AG08395 (cell line): ENCODE measurements at places on chromosomes 5 and 9.
A peak's percentile ranks its signal among the peaks of the same experiment; 100 is the strongest.

DNA sequence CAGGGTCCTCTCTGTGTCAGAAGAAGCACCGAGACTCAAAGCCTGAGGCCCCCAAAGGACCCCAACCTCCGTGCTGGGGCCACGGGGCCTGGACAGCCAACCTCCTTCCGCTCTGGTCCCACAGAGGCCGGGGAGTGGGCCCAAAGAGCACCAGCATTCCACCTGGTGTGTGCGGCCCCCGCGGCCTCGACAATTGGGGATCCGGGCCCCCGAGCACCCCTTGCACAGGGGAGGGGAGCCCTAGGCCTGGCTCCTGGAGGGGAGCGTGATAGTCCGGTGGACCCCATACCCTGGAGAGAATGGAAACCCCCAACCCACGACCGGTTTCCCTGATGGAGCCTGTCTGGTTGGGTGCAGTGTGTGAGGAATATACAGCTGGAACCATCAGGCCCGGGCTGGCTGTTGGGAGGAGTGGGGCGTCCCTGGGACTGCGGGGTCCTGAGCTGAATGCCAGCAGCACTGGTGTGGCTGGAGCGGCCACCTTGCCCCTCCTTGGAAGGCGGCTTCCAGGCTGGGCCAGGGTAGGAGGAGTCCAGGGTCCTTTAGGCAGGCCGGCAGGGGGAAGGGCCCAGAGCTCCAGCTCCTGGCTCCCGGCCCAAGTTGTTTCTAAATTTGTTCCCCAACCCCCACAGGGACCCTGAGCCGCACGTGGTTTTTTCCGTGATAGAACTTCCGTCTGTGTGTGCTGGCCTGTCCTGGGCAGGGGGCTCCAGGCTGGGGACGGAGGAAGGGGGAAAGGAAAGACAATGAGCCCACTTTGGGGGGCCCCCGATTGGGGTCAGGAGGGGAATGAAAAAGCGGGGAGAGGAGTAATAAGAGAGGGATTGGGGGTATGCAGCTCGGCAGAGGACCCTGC, 825 bp upstream of the TOR4A start:
- peak; percentile 35 for DNase-seq

- no peak for DNase-seq
Measured at GRCh38 chr5:110917161-110917875, 154.2 kb upstream of the TSLP start.

DNA sequence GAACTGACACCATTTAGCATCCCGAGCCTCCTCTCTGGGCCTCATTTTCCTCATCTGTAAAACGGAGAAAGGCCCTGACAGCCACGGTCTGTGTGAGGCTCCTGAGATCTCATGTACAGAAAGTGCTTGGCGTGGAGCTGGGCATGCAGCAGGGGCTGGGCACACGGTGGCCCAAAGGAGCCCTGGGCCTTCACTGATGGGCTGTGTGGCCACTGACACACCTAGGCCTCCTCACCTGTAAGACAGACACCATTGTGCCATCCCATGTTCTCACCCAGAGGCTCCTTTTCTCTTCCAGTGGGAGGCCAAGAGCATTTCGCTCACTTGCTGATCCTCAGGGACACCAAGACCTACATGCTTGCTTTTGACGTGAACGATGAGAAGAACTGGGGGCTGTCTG, 1.6 kb downstream of the ORM1 start:
- DNase-seq: no peak

DNA sequence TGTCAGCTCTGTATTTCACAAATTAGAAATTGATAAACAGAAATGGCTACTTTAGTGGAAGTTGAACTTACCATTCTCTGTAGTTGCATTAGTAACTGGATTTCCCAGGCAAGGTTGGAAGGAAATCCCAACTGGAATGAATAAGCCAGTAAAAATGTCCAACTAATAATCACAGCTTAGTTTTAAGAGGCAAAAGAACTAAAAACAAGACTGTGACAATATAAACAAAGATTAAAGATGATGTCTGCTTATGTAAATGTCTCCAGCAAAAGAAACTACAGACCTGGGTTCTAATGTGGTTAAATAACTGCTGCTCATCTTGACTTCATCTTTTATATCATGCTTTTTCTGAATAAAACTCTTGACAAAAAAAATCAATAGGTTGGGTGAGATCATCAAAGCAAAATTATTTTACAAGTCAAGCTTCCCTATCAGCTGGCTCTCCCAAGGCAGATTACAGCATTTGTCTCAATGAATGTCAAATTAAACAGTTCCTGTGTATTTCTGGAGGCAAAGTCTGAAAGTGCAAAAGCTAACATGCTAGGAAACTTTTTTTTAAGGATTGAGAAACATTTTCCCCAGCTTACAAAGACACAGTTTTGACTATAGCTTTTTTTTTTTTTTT, 62.3 kb upstream of the HMHB1 start:
- DNase-seq: no peak

- no peak for DNase-seq
Measured at GRCh38 chr9:82968816-82969215, 94.1 kb downstream of the RASEF start.

DNA sequence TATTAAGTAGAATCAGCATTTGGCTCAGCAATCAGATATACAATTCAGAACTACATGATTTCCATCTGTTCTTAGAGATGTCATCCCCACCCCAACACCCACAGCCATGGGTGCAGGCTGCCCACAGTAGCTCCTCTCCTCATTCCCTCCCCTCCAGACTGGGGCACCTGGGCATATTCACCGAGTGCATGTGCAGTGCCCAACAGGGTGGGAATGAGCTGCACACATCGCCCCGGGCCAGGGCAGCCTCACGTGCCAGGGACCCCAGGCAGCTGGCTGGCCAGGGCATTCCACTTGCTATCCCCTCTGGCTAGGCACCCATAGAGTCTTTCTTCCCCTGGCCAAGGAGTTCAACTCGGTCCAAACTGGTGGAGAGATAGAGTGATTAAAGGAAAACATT, 461.9 kb upstream of the NUDT12 start:
- no peak for DNase-seq

DNA sequence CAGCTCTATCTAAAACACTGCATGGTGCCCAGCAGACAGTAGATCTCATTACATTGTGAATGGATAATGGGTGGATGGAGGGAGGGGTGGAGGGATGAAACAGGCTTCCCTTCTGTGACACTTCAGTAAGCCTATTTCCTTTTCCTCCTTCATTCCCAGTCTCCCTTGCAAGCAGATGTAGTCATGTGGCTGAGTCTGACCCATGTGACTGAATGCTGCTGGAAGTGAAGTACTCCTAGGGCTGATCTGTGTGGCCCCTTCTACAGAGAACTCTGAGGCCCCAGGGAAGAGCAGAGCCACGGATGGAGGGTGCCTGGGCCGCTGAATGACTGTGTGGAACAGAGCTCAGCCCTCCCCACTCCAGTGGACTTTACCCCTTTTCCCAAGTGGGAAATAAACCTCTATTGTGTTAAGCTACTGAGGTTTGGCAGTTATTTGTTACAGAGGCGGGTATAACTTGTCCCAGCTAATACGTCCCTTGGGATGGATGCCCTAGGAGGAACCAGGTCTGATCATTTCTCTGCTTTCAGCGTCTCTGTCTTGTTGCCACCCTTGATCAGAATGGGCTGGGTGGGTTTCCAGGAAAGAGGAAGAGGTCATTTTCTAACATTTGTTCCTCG, 176.1 kb upstream of the MVB12B start:
- no peak for DNase-seq

DNA sequence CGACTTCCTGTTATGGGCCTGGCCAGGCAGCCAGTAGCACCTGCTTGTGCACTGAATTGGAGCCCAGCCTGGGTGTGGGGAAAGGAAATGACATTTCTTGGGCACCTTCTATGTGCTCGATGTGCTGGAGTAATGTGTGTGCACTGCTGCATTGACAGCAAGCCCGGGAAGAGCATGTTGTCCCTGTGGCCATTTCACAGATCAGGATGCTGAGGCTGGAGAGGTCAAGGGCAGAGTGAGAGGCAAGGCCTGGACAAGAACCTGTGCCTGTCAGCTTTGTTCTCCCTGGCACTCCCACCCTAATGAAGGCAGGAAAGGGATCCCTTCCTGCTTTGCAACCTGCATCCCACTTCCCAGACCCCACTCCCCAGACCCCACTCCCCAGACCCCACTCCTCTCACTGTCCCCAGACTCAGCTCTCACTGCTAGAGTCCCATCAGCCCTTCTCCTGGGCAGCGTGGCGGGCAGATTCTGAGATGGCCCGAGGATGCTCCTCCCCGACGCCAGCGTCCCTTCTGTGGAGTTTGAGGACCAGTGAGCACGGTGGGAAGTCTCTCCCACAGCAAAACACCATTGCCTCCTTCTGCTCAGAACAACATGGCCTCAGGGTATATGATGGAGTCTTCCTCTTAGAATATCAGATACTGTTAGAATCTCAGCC, 49.6 kb downstream of the BARX1 start:
- DNase-seq: no peak

DNA sequence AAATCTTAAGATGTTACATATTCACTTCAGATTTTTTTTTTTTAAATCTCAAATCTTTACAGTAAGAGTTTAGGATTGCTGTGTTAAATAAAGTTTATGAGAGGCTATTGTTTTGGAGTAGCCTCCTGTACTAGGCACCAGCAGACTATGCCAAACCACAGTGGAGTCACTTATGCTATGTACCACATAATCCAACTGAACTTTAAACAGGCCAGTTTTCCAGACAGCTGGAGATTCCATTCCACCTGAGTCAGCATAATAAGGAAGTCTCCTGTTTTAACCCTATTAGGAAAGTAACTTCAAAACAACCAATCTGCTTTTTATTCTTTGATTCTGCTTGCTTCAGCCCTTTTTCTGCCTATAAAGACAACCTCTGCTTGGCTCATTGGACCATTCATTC, 205.2 kb downstream of the CSNK1G3 start:
- peak; percentile 35 for DNase-seq

- DNase-seq: no peak
Measured at GRCh38 chr9:91820126-91820750, 129.8 kb downstream of the ROR2 start.

GRCh38 chr9:38022203-38022895, 46.7 kb downstream of the SHB start:
- DNase-seq: no peak

DNA sequence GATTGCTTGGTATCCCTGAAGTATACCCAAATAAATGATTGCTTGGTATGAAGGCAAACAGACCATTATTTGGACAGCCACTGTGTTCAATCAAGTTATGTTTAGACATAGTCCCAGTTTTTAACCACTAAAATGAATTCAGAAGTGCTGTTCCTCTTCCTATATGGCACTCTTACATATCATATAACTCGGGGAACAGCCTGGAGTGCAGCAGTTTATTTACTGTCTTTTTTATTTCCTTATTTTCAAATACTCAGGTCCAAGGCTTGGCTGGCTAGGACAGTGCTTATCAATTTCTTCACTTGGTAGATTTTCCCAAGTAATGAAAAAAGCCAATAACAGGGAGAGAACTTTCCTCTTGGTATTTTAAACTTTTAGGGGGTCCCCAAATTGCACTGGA, 58.6 kb upstream of the CCDC112 start:
- no peak for DNase-seq

DNA sequence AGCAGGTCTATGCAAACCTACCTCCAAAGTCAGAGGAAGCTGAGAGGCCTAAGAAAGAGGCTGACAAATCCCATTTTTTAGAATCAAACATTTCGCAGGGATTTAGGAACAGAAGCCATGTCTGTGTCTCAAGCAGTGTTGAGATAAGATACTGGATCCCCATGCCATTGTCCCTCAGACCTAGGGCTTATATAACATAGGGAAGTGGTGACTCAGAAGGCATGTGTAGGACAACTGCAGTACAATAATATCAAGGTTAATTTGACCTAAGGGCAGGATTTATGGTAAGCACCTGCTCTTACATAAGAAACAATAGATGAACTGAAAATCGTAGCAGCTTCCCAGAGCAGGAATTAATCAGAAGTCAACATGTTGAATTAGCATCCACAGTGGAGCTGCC, 459.4 kb downstream of the ANXA1 start:
- DNase-seq: no peak

GRCh38 chr5:101018299-101018698, 115.2 kb upstream of the ST8SIA4 start:
- DNase-seq: no peak

GRCh38 chr5:31962351-31962751, 211.8 kb downstream of the GOLPH3 start:
- no peak for DNase-seq

GRCh38 chr5:15263942-15264341, 236.0 kb upstream of the FBXL7 start:
- DNase-seq: no peak

GRCh38 chr5:154801083-154801482, 45.9 kb downstream of the LARP1 start:
- DNase-seq: no peak

DNA sequence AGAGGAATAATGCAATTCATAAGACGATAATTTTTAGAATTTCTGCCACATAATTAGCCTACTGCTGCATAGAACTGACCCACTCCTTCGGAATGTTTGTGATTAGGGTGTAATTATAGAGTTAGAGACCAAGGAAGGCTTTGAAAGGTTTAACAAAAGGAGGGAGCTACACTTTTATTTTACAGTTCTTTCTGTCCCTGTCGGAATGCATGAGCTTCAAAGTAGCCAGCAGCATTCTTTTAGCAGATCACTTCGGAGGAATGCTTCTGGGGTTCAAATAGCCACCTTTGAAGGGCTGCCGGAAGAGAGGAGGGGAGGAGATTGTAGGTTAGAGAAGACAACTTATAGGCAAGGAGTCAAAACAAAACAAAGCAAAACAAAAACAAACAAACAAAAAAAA, 168.1 kb downstream of the GRIA1 start:
- no peak for DNase-seq

GRCh38 chr5:156272139-156272538, 54.8 kb upstream of the SGCD start:
- no peak for DNase-seq

DNA sequence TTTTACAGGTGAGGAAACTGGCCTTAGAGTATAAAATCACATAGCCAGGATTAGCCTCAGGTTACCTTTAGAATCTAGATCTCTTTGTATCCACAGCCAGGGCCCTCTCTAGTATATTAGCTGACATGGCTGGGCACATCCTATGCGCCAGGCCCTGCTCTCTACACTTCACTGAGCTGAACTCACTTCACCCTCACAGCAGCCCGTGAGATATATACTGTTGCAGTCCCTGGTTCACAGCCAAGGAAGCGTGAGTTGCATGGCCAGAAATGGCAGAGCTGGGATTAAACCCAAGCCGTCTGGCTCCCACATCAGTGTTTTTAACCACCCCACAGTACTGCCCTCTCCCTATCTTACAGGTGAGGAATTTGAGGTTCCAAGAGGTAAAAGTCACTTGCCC, 58.4 kb downstream of the DAB2IP start:
- no peak for DNase-seq

DNA sequence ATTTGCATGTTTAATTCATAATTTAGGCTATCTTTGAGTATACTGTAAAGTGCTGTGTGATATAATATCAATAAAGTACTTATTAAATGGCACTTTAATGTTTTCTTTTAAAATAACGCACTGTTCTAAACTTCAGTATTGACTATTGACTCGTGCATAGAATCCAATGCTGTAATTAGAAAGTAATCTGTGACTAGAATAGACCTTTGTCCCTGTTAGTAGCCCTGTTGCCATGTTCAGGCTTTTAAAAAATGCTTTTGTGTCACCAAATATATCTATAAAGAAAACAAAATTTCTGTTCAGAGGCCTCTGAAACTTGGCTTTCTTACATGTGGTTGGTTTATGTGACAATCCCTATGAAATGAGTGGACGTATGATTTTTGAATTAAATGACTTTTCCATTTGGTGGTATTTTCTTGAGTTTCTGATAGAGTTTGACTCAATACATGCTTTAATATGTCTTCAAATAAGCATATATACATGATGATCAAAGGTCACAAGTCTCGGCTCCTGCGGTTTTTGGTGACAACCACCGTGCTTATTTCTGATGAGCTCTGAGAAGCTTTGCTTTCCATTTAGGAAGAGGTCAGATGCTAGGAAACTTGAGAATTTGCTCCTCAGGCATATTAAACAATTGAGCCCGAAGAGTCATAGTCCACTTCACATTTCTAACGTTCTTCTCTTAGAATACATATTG, 174.7 kb downstream of the NR3C1 start:
- DNase-seq: no peak
